ENCODE measurements at places on chromosomes 2 and 18.

DNA sequence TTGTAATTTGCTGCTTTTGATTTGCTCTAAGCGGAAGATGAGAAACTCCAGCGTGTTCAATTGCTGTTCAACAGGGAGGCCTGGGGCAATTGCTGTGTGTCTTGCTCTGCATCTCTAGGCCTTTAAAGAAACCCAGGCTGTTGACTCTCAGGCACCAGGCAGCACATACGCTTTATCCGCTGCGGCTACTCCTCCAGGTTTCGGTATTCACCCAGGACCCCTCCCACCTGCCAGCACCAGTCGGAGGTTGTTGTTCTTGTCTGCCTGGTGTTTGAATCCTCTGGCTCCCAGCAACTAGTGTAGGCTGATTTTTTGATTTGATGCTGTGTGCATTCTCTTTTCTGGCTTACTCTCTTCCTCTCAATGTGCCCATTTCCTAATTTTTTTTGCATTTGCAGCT is 383.1 kb downstream of the TSN start:
- DNase-seq, result no peak

- no peak for DNase-seq
Observed at GRCh38 chr18:50231621-50232020, 34.7 kb downstream of the CFAP53 start.

GRCh38 chr18:24868760-24869237 is 408.4 kb downstream of the HRH4 start:
- no peak for DNase-seq

DNA sequence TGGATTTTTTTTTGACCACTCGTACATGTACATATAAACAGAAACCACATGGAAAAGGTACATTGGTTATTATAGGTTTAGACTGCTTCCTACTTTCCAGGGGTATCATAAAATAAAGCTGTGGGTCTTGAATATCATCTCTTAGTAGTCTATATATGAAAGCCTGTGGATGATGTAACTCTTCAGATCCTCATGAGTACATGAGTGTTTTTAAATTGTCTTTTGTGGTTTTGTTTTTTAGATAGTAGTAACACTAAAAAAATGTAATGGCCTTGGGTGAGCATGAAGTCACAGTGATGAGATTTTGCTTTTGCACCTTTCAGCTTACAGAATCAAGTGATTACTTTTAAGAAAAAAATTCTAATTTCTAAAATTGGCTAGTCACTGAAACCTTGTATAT is 80.2 kb downstream of the RAB3GAP1 start:
- no peak for DNase-seq

DNA sequence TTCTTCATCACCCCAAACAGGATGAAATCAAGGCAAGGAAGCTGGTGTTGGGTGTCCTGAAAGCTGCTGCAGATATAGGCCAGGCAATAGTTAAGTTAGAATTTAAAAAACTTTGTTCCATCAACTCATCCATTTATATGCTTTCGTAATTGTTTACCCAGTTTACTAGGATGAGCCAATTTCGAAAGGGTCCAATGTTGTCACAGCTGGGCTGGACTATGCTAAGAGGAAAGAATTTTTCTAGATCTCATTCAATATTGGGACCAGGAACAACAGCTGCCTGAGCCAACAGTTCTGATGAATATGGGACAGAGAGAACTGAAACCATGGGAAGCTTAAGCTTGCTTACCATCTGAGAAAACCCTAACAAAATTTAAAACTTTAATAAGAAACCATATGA is 21.6 kb upstream of the SP3 start:
- peak; percentile 55 for DNase-seq

GRCh38 chr18:23355206-23355605 is 97.9 kb upstream of the RIOK3 start:
- DNase-seq, result peak; percentile 25

Measured in ovary (tissue), 10 donors.